ENCODE measurements at places on chromosomes 13 and 19. TPM values are rescaled to one million over a fixed set of nuclear protein-coding genes. Genes with fewer than 3 reads are reported as not detected.

The TMEM190 gene
- total RNA-seq = not detected

The FLT3LG gene
- 1.3 TPM for total RNA-seq

The IL12RB1 gene
- total RNA-seq = 0.10 TPM

The LRG1 gene
- total RNA-seq = 0.79 TPM

The ZNF578 gene
- total RNA-seq = 3.4 TPM

The STRN4 gene
- 45.1 TPM for total RNA-seq

The CDC37 gene
- total RNA-seq = 80.6 TPM

The KIR3DL1 gene
- not detected for total RNA-seq

The GNA15 gene
- total RNA-seq = 13.2 TPM

The PDE4A gene
- total RNA-seq = 2.4 TPM

The FRY gene
- 19.9 TPM for total RNA-seq

The MEIS3 gene
- total RNA-seq = 12.8 TPM

The ZNF534 gene
- total RNA-seq = 0.20 TPM

The NLRP11 gene
- not detected for total RNA-seq

The VSTM1 gene
- 1.7 TPM for total RNA-seq

The CEACAM20 gene
- not detected for total RNA-seq

The PSG6 gene
- total RNA-seq = not detected

The FXYD1 gene
- 17.4 TPM for total RNA-seq

The MEIOSIN gene
- total RNA-seq = not detected

The STOML3 gene
- total RNA-seq = not detected

The KANK2 gene
- total RNA-seq = 62.5 TPM

The PROZ gene
- total RNA-seq = not detected

The GPC5 gene
- 2.2 TPM for total RNA-seq

The LHB gene
- not detected for total RNA-seq
